ENCODE measurements at places on chromosomes 16 and 17.

DNA sequence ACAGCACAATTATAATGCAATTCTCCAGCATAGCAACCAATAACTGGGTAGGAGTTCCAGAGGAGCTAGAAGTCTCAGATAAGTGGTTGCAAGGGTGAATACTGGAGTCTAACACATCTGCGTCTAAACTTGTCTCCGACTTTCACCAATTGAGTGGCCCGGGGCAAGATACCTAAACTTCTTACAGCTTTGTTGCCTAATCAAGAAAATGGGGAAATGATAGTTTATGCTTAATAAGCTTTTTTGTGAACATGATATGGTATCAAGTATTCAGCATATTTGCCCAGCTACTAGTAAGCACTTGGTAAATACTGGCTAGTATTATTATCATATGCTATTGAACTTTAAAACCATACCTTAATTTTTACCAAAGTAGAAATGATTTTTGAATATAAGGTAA lies 183.5 kb downstream of the KCNJ2 start:
- DNase-seq, result no peak

- DNase-seq, result no peak
Measured at GRCh38 chr17:78795861-78796516, 13.9 kb upstream of the CYTH1 start.

- no peak for DNase-seq
Measured at GRCh38 chr16:50708373-50709060, 15.1 kb downstream of the NOD2 start.

DNA sequence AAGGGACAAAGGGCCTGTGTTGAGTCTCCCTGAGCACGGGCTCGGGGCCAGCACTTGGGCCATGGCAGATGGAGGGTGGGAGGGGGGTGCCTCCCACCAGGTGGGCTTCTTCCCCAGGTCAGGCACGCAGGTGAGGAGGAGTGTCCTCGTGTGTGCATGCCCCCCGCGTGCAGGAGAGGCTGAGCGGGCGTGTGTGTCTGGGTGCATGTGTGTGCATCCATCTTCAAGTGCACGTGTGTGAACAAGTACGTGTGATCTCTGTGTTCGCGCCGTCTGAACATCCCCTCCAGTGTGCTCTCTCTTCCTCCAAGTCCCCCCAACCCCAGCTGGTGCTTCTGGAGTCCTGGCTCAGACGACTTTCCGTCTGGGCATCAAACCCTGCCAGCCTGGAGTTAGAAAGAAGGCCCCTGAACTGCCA lies 2.7 kb upstream of the ZG16B start:
- DNase-seq, result no peak

DNA sequence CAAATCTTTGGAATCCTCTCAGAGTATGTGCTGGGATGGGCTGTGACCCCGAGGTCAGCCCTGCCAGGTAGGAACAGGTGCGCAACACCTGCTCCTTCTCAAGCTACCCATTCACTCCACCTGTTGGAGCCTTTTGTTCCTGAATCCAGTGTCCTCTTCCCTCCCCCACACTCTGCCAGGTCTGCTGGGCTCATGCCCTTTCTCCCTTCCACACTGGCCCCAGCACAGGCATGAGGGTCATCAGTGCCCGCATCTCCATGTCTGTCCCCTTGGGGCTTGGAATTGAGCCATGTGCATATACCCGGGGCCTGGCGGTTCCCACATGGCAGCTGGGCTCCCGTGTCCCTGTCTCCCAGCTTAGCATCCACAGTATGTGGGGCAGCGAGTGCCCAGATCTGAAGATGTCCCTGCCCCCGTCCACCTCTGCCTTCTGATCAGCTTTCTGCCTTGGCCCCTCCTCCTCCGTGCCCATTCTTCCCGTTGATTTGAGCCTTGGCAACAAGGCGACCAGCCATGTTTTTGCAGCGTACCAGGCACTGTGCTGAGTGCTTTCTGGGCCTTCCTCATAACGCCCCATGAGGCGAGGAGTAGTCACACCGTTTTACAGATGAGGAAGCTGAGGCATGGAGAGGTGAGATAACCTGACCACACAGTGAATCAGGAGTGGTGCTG lies 102.2 kb downstream of the RAP1GAP2 start:
- DNase-seq, result no peak

DNA sequence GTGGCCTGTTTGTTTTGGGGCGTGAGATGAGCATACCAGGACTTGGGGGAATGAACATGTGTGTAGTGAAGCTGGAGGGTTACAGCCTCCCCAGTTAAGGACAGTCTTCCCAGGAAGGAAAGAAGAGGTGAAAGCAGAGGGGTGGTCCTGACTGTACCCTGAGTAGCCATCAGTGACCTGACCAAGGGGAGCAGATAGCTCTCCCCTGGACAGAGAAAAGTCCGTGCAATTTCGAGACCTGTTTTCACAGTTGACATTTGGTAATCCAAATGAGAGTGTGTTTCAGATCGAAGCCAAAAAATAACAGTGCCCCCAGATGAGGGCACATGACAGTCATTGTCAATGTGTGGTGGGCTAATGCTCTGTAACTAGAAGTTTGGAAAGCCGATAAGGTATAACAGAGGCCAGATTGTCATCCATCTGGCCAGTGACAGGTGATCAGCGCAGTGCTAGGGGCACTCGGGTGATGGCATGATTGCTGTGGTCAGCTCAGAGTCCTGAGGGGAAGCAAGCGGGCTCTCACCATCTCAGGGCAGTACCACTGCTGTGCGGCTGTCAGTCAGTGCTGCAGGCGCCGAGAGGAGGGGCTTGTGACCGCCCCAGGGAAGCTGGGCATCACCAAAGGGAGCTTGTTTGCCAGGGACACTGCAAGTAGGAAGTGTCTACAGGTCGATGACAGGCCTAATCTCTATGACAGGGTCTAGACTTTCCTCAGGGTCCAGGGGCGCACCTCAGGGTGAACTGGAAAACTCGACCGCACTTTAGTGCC lies 1.1 kb upstream of the NME2 start:
- peak; percentile 16 for DNase-seq

DNA sequence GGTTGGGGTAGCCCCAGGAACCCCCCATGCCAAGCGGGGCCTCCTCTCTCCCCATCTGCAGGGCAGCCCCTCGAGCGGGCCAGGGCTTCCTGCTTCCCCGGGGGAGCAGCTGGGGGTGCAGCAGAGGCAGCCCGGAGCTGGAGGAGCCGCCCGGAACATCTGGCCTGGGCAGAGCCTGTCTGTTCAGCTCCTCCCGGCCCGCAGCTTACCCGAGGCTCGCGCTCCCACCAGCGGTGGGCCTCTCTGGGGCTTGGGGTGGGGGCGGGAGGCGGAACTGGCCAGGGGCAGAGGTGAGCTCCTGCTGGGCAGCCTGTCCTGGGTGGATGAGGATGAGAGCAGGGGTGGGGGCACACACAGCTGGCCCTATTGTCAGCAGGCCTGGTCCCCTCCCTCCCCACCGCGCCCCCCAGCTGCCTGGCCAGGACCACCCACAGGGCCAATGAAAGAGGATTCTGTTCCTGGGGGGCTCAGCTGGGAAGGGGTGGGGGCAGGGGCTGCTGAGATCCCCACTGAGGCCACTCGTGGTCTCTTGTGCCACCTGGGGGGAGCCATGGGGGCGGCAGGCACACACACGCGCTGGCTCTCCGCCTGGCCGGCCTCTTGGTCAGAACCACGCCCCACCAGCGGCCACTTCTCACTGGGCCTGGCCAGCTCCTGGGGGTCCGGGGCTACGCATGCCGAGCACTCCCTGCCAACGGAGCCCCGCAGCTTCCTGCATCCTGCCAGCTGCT lies 34.7 kb downstream of the BAHCC1 start:
- no peak for DNase-seq

DNA sequence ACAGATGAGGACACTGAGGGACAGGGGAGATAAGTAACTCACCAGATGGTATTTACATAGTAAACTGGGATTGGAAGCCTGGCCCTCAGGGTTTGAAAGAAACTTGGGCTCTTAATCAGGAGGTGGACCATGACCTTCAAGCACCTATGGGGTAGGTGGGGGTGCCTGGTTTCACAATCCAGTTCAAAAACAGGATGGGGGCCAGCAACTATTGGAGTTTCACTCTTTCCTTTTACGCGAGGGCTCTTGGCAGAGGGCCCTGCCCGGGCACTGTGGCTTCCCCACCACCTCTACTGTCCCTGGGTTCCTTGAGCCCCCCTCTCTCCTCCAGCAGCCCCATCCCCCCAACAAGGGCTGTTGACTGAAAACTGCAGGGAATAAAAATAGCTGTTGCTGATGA lies 11.3 kb upstream of the PRR29 start:
- DNase-seq, result no peak

DNA sequence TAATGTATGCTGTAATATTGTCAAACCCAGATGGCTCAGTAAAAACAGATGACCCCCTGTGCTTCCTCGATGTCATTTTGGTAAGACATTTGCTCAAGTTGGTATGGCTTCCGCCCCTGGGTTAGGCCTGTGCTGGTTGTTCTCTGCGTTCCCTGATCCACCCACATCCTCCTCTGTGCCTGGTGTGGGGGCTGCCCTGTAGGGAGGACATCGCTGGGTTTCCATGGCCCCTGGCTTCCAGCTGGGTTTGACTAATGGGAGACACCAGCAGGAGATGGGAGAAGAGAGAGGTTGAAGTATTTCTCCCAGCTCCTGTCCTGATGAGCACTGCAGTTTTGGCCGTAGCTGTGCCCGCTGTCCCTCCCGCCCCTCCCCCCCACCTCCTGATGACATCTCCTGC lies 4.4 kb upstream of the MFAP4 start:
- no peak for DNase-seq

DNA sequence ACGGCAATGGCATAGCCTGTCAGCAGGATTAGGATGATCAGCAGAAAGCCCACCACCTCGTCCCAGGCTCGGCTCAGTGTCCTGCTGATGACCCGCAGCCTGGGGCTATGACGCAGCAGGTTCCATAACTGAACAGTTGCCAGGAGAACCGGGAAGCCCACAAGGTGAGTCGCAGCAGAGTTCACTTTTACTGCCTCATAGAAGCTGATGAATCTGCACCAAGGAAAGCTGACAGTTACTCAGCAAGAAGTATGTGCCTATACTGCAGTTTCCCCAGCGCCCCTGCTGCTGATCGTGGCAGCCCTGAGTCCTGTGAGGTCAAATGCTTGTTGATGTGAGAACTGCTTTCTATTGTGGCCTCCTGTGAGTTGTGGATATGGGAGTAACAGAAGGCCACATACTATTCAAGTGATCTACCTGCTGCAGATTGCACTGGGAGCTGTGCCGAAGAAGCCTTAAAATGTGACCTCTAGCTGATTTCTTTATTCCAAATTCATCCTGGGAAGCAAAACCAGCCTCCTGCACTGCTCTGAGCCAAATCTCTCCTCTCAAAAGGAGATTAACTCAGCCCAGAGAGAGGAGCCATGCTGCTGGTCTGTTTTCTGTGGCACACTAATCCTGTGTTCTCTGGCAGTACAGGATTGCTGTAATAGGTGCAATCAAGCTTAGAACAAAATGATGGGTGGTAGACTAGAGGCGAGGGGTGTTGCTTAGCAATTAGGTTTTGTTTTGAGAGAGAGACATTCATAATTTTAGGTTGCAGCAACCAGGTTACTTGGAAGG lies 38.8 kb downstream of the IST1 start:
- DNase-seq, result no peak

GRCh38 chr16:87384162-87384874 lies 742 bp upstream of the FBXO31 start:
- DNase-seq, result no peak

DNA sequence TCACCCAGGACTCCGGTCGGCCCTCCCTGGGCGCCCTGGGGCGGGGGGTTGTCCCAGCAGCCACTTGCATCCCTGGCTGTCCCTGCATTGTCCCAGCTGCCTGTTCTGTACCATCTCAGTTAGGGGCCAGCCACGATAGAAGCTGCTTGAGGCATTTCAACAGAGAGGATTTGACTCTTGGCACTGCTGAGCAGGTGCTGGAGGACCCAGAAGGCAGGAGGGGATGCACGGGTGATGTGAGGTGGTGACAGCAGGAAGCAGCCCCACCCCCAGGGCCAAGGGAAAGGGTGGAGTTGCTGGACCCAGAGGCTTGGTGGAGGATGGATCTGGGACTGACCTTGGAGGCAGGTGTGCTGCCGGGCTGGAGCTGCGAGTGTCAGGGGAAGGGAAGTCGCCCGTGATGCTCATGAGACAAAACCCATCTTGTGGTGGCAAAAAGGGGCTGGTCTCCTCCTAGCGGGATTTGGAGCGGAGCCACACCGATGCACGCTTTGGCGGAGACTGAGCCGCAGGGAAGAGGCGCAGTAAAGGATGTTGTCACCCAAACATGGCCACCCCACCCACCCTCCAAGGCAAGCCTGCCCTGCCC lies 188.0 kb upstream of the GSE1 start:
- no peak for DNase-seq

DNA sequence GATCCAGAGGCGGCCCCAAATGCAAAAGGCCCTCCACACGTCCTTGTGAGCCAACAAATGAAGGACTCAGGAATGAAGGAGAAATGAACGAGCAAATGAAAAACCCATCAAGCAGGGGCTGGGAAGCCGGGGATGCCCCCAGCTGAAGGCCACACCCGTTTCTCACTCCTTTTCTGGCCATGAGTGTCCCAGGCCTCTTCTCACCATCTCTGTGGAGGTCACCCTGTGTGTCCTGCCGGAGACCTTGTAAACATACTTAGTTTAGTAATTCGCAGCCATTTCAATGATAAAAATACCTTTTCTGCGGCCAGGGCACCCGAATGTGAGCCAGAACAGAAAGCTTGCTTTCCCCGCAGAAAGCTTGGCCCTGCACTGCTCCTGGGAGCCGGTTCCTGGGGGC lies 21.1 kb upstream of the AATK start:
- no peak for DNase-seq

DNA sequence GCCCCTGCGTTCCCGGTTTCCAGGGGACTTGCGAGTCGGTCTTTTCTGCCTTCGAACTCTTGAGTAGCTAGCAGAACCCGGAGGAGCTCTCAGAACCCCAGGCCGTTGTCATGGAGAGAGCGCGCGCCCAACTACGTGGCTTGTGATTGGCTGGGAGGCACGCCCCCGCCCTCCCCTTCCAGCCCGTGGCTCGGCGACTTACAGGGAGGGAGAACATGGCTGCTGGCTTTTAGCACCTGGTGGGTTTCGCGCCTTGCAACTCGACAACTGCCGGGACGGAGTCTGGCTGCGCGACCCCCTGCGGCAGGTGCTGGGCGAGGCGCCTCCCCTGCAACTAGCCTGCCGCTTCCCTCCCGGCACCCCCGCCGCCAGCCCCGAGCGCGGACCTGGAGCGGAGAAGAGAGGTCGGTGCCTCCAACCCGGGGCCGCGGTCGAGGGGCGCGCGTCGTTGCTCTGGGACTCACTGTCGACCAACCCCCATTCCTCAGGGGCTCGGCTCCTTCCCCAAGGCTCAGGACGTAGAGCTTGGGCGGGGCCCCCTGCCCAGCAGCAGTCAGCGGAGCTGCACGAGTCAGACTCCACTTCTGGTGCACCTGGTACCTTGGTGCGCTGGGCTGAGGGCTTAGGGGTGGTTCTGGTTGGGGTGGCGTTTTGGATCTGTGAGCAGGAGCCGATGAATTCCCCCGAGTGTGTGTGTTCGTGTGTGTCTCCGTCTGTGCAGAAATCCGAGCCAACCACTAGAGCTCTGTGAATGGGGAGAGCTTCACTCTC lies 9.0 kb upstream of the ZFP90 start:
- peak; percentile 93 for DNase-seq
